NCI-H146 (cell line): ENCODE measurements at places on chromosomes 4 and X.

GRCh38 chr4:26141911-26142638, 178.7 kb upstream of the RBPJ start:
- DNase-seq = no peak

GRCh38 chr4:6779667-6780565, 2.6 kb upstream of the KIAA0232 start:
- DNase-seq = peak; percentile 60

DNA sequence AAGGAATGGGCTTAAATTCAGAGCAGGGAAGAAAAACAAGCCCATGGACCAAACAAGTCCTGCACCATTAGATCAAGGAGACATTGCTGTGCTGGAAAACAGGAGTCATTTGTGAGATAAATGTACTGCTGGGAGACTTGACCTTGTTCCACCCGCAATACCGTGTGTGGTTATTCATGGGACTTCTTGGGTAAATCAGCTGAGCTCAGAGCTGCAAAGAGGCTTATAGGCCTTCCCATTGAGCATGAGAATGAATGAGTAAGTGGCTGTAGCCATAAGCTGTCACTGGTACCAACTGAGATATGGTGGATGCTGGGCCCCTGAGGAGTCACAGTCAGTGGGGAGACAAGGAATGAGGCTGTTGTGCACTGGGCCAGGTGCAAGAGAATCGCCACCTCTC, 2.3 kb upstream of the CYTL1 start:
- no peak for DNase-seq

GRCh38 chr4:26058537-26058936, 144.5 kb downstream of the SMIM20 start:
- no peak for DNase-seq

DNA sequence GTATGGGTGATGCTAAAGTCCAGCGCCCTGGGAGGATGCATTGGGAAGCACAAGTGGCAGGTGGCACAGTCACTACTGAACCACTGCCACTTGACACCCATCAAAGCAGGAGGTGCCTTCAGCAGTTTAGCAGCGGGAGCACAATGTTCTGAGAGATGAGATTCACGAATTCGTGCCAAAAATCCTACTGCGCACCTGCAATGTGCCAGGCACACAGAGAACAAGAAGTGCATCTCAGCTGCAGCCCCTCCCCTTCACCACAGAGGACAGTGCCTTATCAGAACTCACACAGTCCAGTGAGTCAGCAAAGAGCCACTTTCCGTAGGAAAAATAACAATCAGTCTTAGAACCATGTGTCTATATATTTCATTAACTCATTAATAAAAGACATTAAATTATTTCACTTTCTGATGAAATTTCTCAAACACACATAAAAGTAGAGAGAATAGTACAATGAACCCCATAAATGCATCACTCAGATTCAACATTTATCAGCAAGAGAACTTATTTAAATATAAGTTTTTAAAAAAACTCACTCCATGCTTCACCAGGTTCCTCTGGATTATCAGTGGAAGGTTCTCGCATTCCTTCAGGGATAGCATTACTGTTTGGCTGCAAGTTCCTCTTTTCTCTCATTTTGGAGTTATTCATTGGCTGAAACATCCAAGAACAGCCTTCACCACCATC, 47.0 kb downstream of the BEND2 start:
- peak; percentile 9 for DNase-seq

- DNase-seq = no peak
These were observed 139.6 kb upstream of the PTCHD1 start for GRCh38 chrX:23194885-23195554.

DNA sequence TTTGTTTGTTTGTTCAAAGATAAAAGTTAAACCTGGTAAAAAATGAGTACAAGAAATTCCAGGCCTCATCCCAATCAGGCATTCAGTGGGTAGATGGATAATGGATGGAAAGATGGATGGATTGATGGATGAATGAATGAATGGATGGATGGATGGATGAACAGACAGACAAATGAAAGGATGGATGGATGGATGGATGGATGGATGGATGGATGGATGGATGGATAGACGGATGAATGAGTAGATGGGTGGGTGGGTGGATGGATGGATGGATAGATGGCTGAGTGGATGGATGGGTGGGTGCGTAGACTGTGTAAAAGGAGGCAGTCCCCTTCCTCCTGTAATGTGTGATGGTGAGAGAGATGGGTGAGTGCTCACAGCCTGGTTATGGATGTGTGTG, 206.7 kb downstream of the FRMPD4 start:
- DNase-seq = no peak

DNA sequence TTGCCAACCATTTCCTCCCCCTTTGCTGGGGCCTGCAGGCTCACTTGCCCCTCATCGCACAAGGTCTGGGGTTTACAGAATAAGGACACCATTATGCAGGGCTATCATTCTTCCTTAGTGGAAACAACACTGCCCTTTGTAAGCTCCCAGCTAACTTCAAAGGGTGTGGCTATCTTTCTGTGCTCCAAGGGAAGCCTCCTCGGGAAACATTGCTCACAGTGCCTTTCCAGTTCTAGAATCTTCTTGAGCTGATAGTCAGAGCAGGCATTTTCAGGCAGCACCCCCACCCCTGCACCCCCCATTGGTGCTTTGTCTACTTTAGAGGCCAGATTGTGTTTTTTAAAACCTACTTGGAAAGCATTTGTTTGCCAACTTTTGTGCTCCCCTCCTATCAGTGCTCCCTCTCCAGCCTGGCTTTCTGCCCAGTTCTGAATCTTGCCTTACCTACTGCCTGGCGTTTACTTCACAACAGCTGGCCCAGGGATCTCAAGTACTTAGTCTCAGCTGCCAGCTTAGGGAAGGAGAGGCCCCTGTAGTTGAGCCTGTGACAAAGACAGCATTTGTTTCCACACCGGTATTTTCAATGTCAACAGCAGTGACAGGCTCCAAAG, 53.5 kb downstream of the PLAC1 start:
- no peak for DNase-seq

DNA sequence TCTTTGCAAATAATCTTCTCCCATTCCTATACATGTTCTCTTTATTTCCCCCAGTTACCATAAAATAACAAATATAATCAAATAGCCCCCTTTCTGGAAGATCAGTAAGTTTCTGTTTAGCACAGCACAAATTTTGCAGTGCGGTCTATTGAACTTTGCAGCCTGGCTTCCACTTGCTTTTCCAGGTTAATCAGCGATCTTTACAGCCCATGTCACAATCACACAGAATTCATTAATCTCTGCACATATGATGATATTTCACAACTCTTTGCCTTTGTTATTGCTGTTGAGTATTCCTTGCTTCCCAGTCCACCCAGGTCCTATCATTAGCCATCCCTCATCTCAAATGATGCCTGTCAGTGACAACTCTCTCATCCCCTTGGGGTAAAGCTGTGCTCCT, 2358.0 kb downstream of the PCDH7 start:
- DNase-seq = no peak
